ENCODE measurements at places on chromosomes 2 and 18.

DNA sequence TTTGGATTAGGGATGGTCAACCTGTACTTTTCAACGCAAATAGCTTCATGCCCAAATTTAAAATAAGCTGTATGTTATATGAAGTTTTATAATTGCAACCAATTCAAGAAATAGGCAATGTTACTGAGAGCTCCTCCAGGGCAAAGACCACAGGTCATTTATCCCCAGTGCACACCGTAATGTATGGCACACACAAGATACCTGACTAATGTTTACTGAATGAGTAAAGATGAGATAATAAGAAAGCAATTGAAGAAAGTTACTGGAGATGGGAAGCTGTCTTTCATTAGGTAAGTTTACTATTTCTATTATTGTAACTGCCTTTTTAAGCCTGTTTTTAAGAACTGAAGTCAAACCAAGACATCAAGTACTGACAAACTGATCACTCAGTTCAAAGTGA is 184.5 kb upstream of the VRK2 start:
- no peak for DNase-seq

- DNase-seq, result no peak
Observed at GRCh38 chr2:174573621-174574081, 24.0 kb downstream of the WIPF1 start.

DNA sequence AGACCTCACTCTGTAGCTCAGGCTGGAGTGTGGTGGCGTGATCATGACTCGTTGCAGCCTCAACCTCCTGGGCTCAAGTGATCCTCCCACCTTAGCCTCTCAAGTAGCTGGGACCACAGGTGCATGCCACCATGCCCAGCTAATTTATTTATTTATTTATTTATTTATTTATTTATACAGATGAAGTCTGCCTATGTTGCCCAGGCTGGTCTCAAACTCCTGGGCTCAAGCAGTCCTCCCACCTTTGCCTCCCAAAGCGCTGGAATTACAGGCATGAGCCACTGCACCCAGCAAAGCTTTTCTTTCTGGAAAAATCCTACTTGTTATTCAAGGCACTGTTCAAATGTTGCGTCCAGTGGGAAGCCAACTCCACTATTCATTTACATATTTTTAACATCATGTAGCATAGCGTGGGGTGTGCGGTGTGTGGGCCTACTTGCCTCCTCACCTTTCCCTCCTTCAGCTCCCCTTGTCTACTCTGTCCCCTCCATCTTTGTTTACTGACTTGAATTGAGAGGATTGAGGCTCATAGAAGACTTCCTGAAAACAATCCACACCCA is 6.8 kb upstream of the RHOB start:
- DNase-seq, result no peak

DNA sequence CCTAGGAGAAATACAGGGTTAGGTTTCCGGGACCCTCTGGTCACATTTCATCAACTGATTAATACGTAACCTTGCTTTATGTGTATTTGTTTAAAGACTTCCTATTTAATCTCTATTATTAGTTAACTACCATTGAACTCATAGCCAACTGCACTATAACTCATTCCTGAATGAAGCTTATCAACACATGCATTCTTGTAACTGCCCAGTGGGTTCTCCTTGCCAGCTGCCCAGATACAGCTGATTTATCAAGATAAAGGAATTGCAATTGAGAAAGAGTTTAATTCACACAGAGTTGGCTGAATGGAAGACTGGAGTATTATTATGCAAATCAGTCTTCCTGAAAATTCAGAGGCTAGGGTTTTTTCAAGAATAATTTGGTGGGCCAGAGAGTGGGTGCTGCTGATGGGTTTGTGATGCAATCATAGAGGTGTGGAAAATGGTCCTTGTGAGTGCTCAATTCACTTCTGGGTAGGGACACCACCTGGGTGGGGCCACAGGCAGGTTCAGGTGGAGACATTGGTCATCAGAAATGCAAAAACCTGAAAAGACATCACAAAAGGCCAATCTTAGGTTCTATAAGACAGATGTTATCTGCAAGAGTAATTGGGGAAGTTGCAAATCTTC is 21.1 kb upstream of the NOSTRIN start:
- DNase-seq, result no peak

- DNase-seq, result no peak
Observed at GRCh38 chr2:179442206-179442605, 177.6 kb upstream of the SESTD1 start.

GRCh38 chr2:174078275-174078674 is 113.1 kb upstream of the SP3 start:
- no peak for DNase-seq

- no peak for DNase-seq
Observed at GRCh38 chr2:118119761-118120400, 31.6 kb downstream of the INSIG2 start.

GRCh38 chr18:9082711-9083510 is 19.6 kb upstream of the NDUFV2 start:
- DNase-seq, result no peak

DNA sequence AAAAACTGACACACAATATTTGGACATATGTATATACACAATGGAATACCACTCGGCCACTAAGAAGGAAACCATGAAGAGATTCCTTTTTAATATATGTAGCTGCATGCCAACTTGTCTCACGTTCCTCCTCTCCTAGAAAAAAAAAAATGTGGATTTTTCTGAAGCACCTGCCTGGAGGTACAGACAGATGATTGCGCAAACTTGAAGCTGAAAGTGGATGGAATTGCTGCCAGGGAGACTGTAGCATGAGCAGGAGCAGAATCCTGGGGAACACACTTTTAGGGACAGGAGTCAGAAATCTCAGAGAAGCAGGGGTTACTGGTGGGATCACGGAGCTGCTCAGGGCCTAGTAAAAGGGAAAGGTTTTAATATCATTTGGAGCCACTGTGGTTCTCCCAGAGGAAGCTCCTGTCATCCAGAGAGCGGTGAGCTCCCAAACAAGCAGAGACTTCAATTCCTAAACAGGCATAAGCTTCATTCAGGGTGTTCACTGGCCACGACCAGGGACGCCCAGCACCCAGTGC is 640 bp upstream of the SPR start:
- no peak for DNase-seq

DNA sequence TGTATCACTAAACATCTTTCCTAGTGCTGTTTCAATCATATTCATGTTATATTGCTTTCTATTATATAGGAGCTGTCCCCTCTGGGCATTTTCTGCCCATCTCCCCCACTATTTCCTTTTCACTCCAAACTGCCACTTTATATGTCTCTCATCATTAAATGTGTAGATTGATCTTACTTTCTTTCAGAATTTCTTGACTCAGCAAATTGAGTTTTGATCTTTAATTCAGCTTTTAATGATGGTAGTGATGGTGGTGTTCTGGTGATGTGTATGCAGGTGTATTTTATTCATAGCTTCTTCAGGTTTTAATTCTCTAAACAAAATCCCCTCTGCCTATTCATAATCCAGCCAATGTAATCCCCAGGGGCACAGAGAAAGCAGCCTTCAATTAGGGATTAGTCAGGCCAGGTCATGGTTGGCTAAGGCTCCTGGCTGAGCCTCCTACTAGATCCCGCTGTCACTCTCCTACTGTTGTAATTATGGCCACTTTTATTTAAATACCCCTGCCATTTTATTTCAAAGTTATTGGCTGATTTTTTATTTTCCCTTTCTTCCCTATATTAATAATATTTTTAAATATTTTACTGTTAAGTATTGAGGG is 325.4 kb downstream of the SPAG16 start:
- no peak for DNase-seq

DNA sequence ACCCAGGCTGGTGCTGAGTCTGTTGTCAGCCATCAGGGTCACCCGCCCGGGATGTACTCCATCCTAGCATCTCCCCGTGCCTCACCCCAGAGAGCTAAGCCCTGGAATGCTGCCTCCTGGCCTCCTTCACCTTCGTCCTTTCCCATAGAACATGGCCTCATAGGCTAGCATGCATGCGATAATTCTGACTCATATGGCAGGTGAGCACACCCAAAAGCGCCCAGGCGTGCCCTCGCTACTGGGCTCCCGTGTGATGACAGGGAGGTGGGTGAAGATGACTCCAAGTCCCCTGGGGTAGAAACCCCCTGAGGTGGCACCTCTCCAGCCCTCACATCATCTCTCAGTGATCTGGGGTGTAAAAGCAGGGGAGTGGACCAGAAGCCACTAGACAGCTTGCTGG is 7.3 kb downstream of the SPR start:
- no peak for DNase-seq

- DNase-seq, result no peak
Observed at GRCh38 chr18:61719671-61720070, 173.1 kb downstream of the RNF152 start.

GRCh38 chr2:40173276-40173675 is 278.6 kb downstream of the SLC8A1 start:
- peak; percentile 54 for DNase-seq

GRCh38 chr2:214706986-214707385 is 102.5 kb downstream of the BARD1 start:
- no peak for DNase-seq

DNA sequence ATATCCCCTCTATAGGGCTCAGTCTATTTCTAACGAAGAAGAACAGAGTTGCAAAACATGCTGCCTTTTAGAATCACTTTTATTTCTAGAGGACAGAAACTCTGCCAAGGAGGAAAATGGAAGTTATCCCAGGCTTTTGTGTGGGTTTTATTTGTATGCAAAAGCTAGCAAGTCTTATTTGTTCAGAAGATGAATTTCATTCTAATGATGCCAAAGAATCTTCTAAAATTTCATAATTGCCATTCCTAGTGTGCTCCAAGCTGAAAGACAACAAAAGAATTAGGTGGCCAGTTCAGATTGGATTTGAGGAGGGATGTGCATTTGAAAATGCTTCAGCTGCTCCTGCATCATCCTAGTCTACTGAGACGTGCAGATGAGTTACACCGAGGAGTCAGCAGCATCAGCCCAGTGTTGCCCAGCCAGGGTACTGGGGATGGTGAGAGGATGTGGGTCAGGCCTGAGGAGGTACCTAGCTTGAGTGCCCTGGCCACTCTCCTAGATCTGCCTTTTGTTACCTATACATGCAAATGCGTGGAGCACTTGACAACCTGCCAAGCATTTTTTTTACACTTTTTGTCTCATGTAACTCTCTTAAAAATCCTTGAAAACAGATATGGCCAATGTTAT is 80.1 kb downstream of the KCNS3 start:
- no peak for DNase-seq

- DNase-seq, result no peak
Observed at GRCh38 chr2:31140151-31140550, 1.9 kb upstream of the GALNT14 start.

GRCh38 chr2:83186105-83186760 is 1272.8 kb downstream of the SUCLG1 start:
- peak; percentile 66 for DNase-seq

GRCh38 chr18:46366201-46366600 is 262.0 kb downstream of the HAUS1 start:
- DNase-seq, result no peak

DNA sequence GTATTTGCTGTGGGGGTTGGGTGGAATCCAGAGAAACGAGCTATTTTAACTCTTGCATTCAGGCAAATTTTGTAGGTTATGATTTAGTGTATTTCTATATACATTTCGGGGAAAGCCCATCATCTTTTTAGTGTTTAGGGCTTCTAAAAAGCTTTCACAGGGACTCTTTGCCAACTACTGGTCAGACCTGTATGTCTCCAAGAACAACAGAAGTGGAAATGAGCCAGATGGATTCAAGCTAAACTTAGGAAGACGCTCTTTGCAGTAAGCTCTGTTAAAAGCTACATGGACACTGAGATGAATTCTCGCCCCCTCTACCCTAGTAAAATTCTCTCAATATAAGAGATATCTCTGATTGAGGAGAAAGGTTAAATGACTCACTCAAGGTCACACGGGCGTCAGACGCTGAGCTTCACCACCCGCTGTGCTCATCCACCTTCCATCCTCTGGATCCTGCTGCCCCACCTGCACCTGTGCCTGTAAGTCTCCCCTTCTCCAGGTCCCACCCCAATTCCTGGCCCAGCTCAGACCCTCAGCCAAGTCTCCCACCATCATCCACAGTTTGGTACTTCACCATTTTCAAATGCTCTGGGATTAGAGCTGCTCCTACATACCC is 85.6 kb downstream of the MARCHF4 start:
- peak; percentile 34 for DNase-seq

DNA sequence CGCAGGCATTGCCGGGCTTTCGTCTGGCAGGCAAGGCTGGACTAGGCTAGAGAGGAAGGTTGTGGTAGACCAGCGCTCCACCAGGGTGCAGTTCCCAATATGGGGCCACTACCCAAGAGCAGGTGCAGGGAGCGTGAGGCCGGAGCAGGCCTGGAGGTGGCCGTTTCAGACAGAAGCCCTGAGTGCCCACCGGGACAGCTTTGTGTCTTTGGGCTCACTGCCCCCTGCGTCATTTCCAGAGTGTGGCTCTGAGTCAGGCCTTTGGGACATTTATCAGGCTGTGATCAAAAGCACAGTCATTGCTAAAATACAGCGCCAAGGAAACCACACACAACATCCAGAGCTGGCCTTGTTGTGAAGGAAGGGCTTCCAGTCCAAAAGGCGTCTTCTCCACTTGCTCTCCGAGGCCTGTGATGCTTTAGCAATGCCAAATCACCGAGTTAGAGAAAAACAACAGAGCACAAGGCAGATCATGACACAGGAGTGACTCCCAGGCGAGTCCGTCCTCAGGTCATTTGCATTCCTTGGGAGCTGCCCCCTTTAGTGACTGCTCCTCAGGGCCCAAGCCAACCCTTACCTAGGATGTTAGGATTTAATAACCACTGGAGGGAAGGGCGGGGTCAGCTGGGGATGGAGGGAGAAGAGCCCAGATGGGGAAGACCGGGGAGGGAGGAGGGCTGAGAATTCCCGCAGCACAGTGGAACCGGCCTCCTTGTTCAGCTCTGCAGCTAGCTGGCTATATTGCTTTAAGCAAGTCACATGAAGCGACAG is 42.3 kb downstream of the RFX8 start:
- no peak for DNase-seq

DNA sequence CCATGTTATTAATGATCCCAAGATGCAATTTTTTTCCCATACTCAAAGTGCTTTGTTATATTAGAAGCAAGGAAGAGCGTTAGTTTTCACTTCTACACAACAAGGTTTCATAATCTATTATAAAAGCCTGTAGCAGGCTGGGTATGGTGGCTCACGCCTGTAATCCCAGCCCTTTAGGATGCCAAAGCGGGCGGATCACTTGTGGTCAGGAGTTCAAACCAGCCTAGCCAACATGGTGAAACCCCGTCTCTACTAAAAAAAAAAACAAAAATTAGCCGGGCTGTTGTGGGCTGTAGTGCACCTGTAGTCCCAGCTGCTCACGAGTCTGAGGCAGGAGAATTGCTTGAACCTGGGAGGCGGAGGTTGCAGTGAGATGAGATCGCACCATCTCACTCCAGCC is 19.0 kb upstream of the SERPINB2 start:
- no peak for DNase-seq
